D341Med (cell line): ENCODE measurements at places on chromosomes 16 and 17.

GRCh38 chr17:73476890-73477350, 165.1 kb upstream of the CDC42EP4 start:
- DNase-seq, result no peak

- DNase-seq, result no peak
Observed at GRCh38 chr17:67638871-67639270, 78.9 kb upstream of the NOL11 start.

GRCh38 chr16:79045191-79045590, 555.3 kb downstream of the MAF start:
- no peak for DNase-seq

DNA sequence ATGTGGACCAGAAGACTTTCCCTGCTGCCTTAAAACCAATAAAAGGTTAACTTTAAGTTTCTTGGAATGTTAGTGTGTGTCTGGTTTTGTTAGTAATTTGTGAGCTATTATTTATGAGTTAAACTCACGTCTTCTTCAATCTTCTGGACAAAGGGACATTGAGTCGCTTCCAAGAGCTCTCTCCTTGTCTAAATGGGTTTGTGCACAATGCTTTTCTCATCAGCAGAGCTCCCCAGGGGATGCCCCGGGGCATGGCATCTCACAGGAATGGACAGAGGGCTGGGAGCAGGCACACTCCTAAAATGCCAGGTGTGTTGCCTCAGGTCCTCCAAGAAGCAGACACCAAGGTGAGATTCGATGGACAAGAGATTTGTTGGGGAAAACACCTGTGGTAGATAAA, 90.5 kb downstream of the RGS9 start:
- no peak for DNase-seq

GRCh38 chr16:66156538-66156937, 210.0 kb upstream of the CDH5 start:
- DNase-seq, result no peak

GRCh38 chr16:57485091-57485915, 990 bp downstream of the DOK4 start:
- no peak for DNase-seq

DNA sequence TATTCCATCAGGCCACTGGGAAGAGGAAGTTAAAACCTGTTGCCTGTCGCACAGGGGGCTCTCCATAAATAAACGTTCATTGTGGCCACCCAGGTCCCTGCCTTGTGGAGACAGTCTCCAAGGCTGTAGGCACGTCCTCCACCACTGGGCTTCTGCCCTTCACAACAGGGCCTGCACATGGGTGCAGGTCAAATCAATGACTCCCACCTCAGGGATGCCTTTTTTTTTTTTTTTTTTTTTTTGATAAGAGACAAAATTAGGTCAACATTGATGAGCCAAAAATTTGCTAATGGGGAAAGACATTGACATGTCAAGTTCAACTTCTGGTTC, 12.6 kb upstream of the SLC12A3 start:
- no peak for DNase-seq
